SK-N-SH treated with all-trans-retinoic acid at 6 μM for 48 hours (cell line): ENCODE measurements at places on chromosomes 1 and 21.
A peak's percentile ranks its signal among the peaks of the same experiment; 100 is the strongest.

DNA sequence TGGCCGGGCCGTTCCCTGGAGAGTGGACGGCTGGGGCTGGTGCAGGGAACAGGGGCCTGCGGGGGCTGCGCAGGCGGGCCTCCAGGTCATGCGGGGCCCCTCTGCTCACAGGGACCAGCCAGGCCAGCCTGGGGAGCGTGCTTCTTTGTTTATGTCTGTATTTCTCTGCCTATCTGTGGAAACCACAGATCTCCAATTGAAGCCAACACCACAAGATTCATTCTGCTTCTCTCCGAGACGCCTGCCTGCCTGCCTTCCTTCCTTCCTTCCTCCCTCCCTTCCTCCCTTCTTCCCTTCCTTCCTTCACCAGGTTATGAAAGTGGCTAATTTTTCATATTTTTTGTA, 39.9 kb upstream of the HMGN1 start:
- ATAC-seq = no peak

- ATAC-seq = no peak
These were observed 37.9 kb upstream of the DUSP10 start for GRCh38 chr1:221779771-221780170.

GRCh38 chr1:189323091-189323490, 1154.6 kb downstream of the BRINP3 start:
- ATAC-seq = peak; percentile 92

DNA sequence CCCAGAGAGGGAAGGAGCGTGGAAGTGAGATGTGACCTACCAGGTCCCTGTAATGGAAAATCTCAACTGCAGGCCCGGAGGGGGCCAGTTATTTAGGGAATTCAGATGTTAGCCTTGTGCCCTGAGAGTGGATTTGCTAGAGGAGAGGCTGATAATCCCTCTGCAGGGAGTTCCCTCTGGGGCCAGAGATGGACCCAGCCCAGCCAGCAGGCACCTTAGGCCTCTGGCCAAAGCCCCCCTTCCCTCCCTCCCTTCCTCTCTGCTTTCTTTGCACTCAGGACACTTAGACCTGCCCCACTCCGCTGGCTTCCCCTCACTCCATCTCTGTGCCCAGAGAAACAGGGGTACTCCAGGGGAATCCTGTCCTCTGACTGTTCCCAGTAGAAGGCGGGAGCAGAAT, 1.5 kb upstream of the ATP1A2 start:
- ATAC-seq = no peak

GRCh38 chr1:226433341-226433720, 25.4 kb upstream of the PARP1 start:
- ATAC-seq = no peak

DNA sequence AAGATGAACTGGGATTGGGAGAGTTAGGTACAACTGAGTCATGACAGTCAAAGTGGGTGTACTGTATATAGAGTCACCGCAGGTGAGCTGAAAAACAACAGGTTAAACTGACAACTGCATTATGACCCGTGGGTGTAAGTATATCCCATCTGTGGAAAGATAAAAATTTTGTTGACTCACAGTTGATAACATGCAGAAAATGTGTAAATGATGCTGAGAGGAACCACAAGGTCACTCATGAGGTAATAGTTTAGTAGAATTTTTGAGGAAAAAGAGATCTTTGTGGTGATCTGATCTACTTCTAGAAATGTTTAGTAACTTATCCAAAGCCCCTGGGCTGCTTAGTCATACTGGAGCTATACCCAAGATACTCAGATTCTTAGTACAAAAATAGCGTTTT, 838 bp downstream of the OR2C3 start:
- no peak for ATAC-seq

- no peak for ATAC-seq
These were observed 44.8 kb upstream of the CACYBP start for GRCh38 chr1:174954671-174955669.

GRCh38 chr1:53591924-53592323, 132.7 kb downstream of the DMRTB1 start:
- ATAC-seq = no peak

DNA sequence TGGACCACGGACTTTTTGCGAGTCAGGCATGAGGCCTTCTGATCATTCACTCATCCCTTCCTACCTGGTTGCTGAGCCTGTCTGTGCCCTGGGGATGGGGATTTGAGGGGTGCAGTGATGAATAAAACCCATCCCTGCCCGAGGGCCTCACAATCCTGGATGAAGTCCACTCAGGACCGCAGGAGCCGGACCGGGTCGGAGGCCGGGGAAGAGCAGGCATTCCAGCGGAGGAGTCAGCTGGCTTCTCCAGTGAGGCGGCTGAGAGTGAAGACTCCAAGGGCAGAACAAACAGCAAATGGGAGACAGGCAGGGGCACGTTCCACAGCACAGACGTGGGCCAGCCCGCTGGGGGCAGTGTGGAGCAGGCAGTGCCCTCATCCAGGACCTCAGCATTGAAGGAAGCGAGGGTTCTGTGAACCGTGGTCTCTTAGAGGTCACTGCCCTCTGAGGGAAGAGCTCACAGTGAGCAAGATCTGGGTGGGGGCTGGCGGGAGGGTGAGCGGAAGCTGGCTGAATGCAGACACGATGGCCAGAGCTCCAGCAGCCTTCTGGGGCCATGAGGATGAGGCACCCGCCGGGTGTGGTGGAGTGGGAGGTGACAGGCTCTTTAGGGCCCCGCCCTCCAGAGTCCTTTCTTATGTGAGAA, 10.9 kb upstream of the LRRC3 start:
- ATAC-seq = no peak; the same call in 2 of the 3 replicates

DNA sequence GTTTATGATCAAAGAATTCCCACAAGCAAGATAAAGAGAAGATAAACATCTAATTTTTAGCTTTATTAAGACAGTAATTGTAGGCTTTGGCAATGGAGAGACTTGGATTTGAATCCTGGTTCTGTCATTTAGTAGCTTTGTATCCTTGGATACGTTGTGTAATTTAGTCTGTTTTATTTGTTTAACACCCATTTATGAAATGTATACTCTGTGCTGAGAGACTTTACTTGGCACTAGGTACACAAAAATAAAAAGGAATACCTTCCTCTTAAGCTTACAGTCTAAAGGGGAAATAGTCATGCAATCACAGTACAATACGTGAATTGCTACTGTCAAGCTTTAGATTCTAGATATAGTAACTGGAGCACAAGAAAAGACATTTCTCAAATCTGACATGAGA, 23.8 kb downstream of the ZMPSTE24 start:
- no peak for ATAC-seq

DNA sequence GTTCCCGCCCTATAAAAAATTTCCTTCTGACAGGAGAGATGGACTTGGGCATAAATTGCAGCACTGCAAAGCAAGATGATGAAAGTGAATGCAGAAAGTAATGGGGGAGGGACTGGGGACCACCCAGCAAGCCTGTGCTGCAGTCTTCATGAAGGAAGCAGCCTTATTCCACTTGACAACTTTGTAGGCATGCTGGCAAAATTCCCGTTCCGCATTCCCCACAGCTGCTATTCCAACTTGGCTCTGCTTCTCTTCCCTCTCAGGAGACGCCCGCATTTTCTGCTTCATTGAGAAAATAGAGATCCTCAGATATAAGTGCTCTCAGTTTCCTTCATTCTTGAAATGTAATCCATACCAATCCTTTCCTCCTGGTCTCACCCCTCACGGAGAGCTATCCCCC, 2.4 kb downstream of the HMGB4 start:
- no peak for ATAC-seq

DNA sequence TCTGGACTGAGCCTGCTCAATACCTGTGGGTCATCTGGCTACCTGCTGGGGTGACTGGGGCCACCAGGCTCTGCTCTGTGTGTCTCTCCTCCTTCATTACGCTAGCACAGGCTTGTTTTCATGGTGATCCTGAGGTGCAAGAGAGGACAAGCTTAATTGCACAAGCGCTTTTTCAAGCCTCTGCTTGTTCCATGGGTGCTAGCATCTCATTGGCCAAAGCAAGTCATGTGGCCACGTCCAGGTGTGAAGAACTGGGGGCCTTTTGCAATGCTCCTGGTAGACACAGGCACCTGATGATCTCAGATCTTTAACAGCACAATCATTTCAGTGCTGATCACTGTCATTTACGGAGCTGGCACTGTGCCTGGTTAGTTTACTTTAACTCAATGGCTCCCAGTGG, 114.6 kb downstream of the KAZN start:
- no peak for ATAC-seq

DNA sequence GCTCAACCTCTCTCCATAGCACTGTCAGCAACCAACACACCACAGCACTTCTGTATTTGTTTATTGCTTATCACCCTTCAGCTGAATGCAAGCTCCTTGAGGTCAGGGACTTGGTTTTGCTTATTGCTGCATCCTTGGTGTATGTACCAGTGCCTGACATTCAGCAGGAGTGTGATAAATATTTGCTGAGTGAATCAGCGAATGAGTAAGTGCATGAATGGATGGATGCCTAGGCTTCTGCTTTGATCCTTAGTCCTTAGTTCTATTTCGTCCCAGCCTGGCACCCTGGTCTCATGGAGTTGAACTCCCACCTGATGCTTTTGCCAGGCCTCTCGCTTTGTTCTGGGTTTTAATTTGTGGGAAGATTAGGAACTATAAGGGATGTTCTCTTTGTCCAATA, 88.2 kb downstream of the ZSCAN20 start:
- no peak for ATAC-seq
